NCI-H526 (cell line): ENCODE measurements at places on chromosomes 5 and 9.
A peak's percentile ranks its signal among the peaks of the same experiment; 100 is the strongest.

DNA sequence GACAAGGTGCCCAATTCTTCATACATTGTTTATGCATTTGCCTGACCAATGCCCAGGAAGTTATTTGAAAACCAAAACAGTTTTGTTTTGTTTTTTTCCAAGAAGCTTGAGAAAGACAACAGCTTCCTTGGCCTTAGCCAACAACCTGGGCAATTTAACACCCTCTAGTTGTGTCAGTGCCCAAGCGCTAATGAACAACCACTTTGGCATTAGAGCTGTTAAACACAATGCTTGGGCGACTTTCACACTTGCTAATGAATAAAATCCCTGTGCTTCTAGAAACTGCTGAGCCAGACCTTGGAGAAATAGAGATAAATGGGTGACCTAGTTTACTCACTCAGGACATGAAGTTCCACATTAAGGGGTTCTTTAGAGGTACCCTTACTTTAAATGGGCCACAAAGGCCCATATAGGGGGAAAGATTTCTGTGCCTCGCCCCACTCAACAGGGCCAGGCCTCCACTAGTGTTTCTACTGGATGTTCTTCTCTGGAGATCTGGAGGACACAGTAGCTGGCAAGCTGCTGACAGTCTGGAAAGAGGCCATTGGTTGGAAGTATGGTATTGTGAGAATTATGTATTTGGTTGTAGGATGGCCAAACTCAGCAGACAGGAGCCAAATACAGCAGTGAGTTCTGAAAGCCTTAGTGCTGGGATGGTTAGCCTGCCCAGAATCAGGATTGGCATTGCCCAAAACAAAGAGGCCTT lies 179.8 kb downstream of the DOCK8 start:
- DNase-seq, result no peak

- peak; percentile 16 for DNase-seq
These were observed 415 bp downstream of the XRCC4 start for GRCh38 chr5:83077662-83078261.

DNA sequence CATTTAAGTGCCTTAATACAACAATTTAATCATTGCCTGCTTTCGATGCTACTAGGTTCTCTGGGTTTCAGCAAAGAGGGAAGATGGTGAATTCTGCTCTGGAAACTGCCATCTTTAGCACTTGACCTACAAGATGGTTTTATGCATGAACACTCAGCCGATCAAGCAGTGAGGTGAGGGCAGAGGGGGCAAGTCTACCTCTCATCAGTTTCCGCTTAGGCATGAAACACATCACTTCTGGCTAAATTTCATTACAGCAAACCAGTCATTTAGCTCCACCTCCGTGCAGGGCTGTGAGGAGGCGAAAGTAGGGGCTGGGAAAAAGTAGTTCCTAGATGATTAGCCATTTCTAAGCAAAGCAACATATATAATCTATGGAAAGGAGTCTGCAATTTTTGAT lies 1018.0 kb downstream of the CDH18 start:
- no peak for DNase-seq

DNA sequence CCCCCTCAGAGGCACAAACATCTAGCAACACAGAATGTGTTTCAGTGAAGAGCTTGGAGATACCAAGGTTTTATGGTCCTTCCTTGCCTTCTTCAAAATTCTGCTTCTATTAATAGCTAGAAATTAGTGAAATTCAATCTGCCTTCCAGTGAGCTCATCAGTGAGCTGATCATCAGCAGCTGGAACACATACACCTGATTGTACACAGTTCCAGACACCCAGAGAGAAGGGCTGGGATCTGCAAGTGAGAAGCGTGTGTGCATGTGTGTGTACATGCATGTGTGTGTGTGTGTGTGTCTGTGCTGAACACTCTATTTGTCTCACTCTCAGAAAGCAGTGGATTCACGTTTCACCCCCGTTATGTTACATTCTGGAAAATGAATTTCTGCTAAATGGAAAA lies 28.5 kb downstream of the CFAP90 start:
- no peak for DNase-seq

DNA sequence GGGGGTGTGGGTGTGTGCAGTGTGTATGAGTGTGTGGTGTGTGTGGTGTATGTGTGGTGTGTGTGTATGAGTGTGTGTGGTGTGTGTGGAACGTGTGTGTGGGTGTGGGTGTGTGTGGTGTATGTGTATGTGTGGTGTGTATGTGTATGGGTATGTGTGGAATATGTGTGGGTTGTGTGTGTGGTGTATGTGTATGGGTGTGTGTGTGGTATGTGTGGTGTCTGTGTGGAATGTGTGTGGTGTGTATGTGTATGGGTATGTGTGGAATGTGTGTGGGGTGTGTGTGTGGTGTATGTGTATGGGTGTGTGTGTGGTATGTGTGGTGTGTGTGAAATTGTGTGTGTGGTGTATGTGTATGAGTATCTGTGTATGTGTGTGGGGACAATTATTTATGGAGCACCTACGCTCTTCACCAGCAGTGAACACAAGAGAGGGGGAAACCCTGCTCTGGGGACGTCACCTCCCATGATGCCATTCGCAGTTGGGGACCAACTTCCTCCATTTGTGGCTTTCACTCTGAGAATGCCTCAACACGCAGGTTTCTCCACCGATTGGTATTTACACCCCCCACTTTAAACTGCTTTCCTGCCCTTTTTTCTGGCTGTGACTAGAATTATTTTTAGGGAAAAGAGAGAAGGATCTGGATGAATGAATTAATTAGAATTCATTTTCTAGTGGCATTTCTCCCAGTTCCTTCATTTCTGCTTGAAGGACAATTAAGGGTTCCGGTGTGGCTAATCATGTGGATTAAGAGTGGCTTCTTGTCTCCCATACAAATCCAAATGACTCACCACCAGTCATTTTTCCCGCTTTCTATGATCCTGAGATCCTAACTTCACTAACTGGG lies 238.1 kb downstream of the ROR2 start:
- DNase-seq, result no peak

GRCh38 chr5:113985505-113985904 lies 376.4 kb upstream of the KCNN2 start:
- no peak for DNase-seq

DNA sequence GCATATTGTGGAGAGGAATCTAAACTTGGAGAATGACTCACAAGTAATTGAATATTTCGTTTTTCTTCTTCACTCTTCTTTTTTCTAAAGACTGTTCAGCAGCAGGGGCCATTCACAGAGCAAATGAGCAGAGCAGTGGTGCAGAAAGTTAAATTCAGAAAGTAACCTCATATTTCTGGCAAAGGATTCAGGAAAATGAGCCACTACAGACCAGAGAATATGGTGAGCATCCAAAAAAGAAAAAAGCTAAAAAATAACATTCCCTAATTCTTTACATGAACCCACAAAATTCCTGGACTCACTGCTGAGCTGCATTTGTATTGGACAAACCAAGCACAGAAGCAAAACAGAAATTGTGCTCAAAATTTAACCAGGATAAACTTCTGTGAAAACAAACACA lies 1486.8 kb upstream of the C9orf72 start:
- no peak for DNase-seq

GRCh38 chr9:94903961-94904421 lies 177.5 kb downstream of the AOPEP start:
- DNase-seq, result no peak

DNA sequence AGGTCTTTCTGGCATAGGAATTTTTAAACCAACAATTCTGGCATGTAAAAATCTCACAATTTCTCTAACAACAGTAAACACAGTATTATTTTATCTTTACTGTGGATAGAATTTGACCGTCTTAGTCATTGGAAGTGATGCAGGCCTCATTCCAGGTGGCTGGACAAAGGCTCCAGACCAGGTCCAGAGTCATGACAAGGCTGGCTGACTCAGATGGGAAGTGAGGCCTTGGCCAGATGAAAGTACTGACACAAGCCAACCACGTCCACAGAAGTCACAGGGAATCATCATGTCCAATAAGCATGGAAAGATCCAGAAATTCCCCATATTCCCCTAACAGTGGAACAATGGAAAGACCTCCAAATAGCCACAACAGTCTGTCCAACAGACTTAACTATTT lies 12.4 kb downstream of the SPOCK1 start:
- no peak for DNase-seq

DNA sequence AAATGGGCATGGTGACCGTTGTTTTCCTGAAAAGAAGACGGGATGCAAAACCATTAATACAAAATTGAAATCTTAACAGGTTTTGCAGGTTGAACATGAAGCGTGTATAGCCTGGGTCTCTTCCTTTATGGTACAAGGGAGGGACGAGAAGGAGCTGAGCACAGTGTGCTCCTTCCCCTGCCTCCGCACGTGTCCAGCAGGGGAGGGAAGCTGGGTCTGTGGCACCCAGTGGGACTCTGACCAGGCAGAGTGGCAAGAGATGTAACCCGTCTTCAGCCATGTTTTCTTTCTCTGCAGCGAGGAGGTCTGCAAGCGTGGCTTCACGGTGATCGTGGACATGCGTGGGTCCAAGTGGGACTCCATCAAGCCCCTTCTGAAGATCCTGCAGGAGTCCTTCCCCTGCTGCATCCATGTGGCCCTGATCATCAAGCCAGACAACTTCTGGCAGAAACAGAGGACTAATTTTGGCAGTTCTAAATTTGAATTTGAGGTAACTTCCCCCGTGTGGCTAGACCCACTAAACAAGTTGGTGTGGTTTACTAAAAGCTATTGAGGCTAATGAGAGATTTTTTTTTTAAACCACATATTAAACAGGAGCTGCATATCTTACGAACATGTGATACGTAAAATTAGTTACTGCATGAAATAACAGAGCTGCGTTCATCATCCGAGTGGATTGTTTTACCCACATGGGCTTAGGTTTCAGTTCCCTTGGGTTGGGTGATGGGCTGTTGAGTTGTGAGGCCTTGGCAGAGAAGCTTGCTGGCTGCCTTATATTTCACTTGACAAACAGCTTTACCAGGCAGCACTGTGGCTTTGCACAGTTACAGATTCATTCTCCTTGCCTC lies 143.7 kb downstream of the TRIO start:
- no peak for DNase-seq

DNA sequence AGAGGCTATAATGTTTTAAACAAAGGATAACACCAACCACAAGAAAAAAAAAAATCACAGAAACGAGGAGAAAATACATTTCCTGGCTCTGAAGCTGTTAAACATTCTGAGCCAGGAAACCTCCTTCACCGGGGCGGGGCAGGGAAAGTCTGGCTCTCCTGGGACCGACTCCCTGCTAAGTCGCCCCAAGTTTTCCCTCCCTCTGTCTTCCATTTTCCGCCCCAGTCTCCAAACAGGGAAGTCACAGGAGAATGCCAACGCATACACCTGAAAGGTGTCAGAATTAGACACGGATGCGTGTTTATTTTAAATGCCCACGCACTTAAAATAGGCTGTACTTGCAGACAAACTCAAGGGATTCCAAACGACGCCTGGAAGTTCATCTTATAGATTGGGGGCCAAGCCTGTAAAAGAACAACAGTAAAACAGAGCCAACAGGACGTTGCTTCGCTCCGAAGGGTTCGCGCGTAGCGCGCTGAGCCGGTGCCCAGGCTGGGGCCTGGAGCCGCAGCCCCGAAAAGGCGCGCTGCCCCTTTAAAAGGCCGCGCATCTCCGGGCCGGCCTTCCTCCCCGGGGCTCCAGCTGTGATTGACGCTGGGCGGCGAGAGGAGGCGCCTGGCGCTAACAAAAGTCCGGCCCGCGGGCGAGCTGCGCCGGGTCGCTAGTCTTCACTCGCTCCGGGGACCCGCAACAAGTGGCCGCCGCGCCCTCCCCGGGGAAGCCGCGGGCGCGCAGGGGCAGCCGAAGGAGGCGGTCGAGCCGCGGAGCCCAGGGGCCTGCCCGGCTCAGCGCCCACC lies at the start of gene FBXL7:
Gene FBXL7, plus strand, starts transcription at position 653 of the 797 bp plus-strand sequence.
- DNase-seq, result peak; percentile 4

- no peak for DNase-seq
These were observed 65.9 kb downstream of the GARNL3 start for GRCh38 chr9:127330501-127330900.

- no peak for DNase-seq
These were observed 11.1 kb upstream of the ORM1 start for GRCh38 chr9:114311571-114312512.

GRCh38 chr5:6638236-6638635 lies 5.0 kb downstream of the SRD5A1 start:
- no peak for DNase-seq

DNA sequence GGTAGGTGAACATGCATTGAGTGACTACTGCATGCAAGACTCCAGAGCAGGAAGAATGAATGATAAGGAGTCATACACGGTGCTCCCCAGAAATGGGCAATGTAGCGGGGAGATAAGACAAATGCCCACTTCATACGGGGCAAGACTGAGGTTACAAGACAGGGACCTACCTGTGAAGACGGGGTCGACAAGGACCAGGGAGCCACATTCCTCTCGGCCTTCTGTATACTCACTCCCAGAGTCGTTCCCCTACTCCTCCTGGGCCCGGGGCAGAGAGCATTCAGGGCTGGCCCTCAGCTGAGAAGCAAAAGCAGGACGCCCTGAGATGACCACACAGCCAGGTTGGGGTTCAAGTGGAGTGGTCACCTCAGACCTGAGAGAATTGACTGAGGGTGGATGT lies 26.7 kb downstream of the PITX1 start:
- DNase-seq, result no peak
